ENCODE measurements at places on chromosomes 2 and 18. TPM values are rescaled to one million over a fixed set of nuclear protein-coding genes. Genes with fewer than 3 reads are reported as not detected.

Gene UGT1A6
- not detected for total RNA-seq

Gene TTR
- total RNA-seq, result not detected

Gene OR6B2
- not detected for total RNA-seq

Gene AKAIN1
- total RNA-seq, result not detected

Gene CRYBA2
- not detected for total RNA-seq

Gene ZNF892
- total RNA-seq, result 4.3 TPM

Gene CAPN14
- total RNA-seq, result 0.23 TPM

Gene TCF23
- 0.50 TPM for total RNA-seq

Gene ZBTB7C
- 7.5 TPM for total RNA-seq

Gene AQP12B
- total RNA-seq, result not detected

Gene ALLC
- total RNA-seq, result not detected

Gene IGFBP5
- 141 TPM for total RNA-seq

Gene EPB41L5
- total RNA-seq, result 53.8 TPM
